OCI-LY7 (cell line): ENCODE measurements at places on chromosomes 13 and 19. TPM values are rescaled to one million over a fixed set of nuclear protein-coding genes. Genes with fewer than 3 reads are reported as not detected.

Gene CYP2A6
- total RNA-seq, result not detected in 2 replicates

Gene PNMA8C
- 4.3 and 4.9 TPM in 2 replicates for total RNA-seq

Gene ZNF567
- total RNA-seq, result 8.6 and 12.9 TPM in 2 replicates

Gene LIN7B
- 3.6 and 4.8 TPM in 2 replicates for total RNA-seq

Gene ZNF837
- 5.3 and 5.8 TPM in 2 replicates for total RNA-seq

Gene PODNL1
- 0.20 TPM in 1 of 2 replicates, not detected in the other for total RNA-seq

Gene ZNF528
- 0.27 TPM in 1 of 2 replicates, not detected in the other for total RNA-seq

Gene KANK2
- total RNA-seq, result 174 TPM in 2 replicates
